T-helper 17 cell (primary cell): ENCODE measurements at places on chromosomes 2 and 18.
A peak's percentile ranks its signal among the peaks of the same experiment; 100 is the strongest.

GRCh38 chr2:47064106-47064505 is 91.0 kb downstream of the STPG4 start:
- no peak for DNase-seq

GRCh38 chr18:777021-777420 is 35.0 kb downstream of the YES1 start:
- no peak for DNase-seq

DNA sequence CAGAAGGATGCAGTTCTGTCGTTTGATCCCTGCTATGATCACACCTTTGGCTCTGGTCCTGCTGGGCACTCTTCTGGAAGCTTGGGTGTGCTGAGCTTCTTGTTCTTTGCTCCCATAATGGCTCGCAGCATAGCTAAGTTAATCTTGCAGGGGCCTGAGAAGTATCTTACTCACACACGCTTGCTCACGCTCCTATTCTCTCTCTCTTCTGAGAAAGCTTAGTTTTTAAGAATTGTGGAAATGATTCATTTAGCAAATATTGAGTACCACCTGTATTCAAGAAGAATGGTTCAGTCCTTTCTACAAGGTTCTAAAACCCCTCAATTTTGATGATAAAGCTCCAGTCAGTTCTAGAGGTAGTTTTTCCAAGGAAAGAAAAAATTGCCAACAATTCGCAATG is 40.6 kb downstream of the XRCC5 start:
- DNase-seq = no peak

DNA sequence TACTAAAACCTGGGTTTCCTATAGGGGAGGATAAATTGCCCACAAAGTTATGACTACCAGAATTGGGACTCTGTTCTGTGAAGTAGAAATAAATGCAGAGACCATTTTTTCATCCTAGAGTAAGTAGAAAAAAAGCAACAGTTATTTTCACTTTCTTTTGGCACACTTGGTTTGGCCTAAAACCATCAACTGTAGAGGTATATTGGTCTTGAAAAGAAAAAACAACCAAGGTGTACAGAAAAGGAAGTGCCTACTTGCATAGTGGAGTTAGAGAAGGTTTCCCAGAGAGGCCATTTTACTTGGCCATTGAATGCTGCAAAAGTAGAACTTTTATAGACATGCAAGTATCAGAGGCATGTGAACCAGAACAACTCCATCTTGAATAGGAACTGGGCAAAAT is 89.4 kb upstream of the TACR1 start:
- DNase-seq = no peak

- DNase-seq = peak; percentile 28
Measured at GRCh38 chr18:76875390-76876325, 53.3 kb downstream of the ZNF236 start.

DNA sequence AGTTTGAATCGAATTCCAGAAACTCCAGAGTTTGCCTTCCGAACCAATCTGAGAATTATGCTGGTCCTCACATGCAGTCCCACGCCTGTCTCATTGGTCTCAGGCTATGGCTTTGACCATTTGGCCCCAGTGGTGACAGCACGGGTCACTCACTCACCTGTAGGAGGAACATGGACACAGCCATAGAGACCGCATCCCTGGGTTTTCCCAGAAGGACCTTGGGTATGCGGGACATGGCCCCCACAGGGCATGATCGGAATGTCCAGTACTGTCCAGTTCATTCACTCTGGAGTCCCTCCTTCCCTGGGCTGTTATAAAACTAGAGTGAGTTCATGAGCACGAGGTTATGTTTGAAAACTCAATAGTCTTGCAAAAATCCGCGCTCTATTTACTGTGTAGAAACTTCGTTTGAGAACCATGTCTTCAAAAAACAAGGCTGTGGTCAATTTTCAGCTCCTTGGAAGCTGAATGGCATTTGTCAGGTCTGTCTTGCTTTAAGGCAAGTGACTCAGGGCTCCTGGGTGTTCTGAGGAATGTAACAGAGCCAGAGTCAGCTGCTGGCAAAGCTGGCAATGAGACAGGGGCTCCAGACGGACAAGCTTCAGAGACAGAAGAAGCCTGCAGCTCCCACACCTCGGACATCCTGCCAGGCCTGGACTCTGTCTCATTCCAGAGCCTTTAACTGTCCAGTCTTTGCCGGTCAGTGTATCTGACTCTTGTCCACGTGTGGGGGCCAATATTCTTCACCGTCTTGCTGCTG is 86.7 kb upstream of the TMEM18 start:
- DNase-seq = no peak

- no peak for DNase-seq
Measured at GRCh38 chr2:236171181-236171679, 3.0 kb upstream of the GBX2 start.

GRCh38 chr18:5980721-5981120 is 85.4 kb upstream of the TMEM200C start:
- no peak for DNase-seq

- no peak for DNase-seq
Measured at GRCh38 chr2:196054631-196055030, 14.0 kb downstream of the DNAH7 start.

- no peak for DNase-seq
Measured at GRCh38 chr18:70382992-70383717, 94.3 kb downstream of the SOCS6 start.

DNA sequence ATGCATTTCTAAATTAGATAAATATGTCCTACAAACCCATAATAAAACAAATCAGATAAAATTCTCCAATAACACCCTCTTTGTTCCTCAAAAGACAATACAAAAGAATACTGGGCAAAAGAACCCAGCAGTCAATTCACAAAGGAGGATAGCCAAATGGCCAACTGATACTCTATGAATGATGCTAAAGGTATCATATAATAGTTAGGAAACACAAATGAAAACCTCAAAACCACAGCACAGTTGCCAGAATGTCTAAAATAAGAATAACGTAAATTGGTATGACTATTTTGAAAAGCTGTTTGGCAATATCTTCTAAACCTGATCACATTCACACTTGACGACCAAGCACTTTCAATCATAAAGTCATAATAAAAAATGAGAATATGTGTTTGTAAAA is 315.4 kb downstream of the CDH7 start:
- DNase-seq = no peak

GRCh38 chr2:45610281-45611019 is 617 bp downstream of the SRBD1 start:
- peak; percentile 10 for DNase-seq

DNA sequence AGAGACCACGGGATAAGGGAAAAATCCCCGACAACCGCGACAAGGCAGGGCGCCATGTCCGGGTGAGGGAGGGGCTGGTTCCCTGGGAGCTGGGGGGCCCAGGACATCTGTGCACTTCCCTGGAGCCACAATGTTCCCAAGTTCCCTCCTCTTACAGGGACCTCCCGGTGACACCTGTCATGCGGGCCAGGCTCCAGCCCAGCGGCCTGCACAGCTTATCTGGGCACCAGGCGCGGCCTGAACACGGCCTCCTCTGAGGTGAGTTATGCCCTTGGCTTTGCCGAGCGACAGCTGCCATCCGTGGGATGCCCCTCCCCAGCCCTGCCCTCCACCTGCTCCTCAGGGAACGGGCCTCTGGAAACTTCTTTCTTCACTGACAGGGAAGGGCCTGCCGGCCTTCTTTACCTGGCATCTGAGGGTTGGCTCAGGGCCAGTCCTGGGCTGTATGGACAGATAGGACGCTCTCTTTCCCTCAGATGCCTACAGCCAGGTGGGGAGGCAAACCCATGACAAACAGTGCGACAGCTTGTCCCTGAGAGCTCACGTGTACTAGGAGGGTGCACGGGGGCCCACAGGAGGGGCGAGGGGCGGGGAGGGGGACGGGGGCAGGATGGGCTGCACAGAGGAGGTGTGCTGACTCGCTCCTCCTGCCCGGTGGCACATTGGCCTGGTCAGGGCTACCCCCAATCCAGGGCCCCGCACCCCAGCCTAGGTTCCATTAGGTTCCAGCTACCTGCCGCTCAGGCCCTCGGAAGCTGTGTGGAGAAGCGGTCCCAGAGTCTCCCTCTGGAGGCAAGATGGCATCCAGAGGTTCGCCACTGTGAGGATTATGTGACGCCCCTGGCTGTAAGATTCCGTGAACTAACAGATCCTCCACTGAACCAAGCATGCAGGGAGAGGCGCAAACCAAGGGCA is 34.9 kb upstream of the HPCAL1 start:
- no peak for DNase-seq

GRCh38 chr18:24200494-24201290 is 61.8 kb downstream of the CABYR start:
- no peak for DNase-seq

DNA sequence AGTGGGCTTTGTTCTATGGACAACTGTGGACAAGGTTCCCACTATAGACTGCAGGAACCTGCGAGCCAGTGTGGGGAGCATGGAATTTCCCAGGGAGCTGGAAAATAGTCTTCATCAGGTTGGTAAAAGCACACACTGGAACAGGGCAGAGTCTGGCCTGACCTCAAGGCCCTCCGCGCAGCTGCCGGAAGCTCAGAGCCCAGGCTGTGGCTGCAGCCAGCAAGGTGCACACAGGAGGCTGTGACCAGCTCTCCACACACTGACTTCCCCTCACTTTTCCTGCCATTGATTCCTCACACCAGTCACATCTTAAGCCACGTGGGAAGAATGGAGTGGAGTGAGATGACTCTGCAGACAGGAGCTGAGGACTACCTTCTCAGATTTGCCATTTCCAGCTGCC is 19.1 kb downstream of the MAL start:
- DNase-seq = no peak

- DNase-seq = no peak
Measured at GRCh38 chr2:109699646-109700045, 85.5 kb downstream of the SOWAHC start.

DNA sequence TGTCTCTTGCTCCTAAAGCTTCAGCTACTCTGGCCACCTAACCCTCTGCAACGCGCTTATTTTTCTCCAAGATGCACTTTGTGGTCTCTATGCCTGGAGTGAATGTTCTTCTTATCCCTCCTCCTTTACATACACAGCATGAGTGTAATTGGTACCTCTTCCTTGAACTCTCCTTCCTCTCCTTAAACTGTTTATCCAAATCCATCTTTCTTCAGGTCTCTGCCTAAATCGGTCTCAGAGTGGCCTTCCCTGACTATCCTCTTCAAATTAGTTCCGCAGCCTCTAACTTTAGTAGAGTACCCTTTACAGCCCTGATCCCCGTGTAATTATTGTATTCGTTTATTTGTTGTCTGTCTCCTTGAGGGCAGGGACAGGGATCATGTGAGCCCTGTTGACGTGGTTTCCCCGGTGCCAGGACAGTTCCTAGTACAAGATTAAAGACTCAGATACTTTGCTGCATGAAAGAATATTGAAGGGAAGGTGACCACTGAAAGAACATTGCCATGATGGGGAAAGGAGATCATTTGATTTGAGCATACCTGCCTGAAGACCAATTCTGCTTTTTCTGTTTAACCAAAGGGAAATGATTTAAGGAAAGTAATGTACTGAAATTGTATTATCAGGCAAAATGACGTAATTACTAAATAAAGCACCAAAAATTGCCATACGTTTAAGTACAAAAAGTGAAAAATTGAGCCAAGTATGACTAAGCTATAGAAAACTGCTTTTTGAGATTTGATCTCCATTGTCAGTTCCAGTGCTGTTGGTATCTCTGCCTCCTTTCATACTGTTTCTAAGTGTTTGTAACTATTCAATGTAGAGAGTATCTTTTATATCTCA is 1.2 kb downstream of the CNOT9 start:
- no peak for DNase-seq

GRCh38 chr2:204722691-204723090 is 177.4 kb downstream of the PARD3B start:
- no peak for DNase-seq

DNA sequence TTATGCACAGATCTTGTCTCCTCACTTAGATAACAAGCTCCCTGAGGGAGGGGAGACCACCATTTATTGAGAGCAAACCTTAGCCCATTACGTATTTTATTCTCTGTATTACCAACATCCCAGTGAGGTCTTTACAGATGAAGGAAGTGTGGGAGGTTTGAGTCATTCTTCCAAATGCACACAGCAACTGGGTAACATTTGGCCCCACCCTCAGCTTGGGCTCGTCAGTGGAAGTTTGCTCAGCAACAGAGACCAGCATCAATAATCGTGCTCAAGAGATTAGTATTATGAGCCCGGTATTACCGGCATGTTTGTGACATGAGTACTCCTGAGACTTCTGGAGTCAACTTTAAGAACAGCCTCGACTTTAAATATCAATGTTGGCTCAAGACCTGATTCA is 168.6 kb downstream of the ETAA1 start:
- no peak for DNase-seq

DNA sequence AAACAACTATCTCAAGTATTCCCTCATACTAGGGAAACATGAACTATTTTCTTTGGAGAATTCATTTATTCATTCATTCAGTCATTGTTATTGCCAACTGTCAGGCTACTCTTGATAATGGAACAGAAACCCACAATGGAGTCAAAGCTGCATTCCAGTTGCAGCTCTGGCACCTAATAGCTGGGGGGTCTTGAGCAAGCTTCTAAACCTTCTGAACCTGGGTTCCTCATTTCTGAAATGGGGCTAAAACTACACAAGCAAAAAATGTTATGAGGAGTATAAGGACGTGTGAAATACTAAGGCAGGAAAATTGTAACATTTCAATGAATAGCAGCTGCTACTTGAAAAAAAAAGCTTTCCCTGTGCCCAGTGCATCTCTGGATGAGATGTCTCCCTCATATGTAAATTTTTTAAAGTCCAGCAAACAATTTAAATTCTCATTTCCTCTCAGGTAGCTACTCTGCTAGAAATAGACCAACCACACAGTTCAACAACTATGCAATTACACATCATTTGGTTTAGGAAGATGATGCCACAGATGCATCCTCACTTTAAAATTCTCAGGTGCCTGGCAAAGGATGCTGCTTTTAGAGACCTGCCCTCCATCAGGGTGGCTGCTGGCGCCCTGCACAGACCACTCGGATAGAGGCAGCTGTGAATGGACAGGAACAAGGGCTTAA is 38.5 kb downstream of the SPRED2 start:
- no peak for DNase-seq

- no peak for DNase-seq
Measured at GRCh38 chr2:237060534-237061312, 25.0 kb upstream of the COPS8 start.

DNA sequence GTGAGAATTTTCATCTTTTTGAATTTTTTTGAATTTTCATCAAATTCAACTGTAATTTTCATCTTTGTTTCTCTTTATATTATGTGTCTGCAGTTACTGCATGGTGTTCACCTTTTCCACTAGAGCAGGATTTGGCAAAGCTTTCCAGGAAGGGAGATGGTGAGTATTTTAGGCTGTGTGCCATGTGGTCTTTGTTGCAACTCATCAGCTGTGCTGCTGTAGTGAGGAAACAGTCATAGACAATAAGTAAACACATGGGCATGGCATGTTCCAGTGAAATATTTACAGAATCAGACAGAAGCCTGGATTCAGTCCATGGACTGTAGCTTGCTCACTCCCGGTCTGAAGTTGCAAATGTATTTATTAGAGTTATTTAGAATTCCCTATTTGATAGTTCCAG is 120.4 kb downstream of the DCDC2C start:
- no peak for DNase-seq

DNA sequence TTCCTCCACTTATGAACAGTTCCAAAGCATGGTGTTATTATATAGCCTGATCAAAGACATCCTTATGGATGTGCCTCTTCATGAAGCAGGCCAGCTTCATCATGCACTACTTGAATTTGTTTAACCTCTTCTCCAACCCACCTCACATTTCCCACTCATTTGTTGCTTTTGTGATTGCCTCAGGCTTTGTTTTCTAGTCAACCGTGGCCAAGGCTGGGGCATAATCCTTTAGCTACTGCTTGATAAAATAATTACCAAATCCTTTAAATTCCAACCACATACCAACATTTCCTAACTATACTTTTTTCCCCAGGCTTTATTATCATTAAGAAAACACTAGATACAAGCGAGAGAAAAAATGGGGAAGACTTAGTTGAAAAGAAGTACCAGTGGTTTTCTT is 39.6 kb upstream of the SCN1A start:
- no peak for DNase-seq

GRCh38 chr18:76322686-76323085 is 172.4 kb downstream of the ZNF516 start:
- DNase-seq = no peak
